ACHN (cell line): ENCODE measurements at places on chromosomes 7 and 10.

GRCh38 chr10:128081720-128082119 is 44.5 kb downstream of the MKI67 start:
- no peak for DNase-seq

GRCh38 chr10:124574456-124575070 is 112.9 kb downstream of the LHPP start:
- no peak for DNase-seq

GRCh38 chr10:121024905-121025584 is 173.9 kb downstream of the WDR11 start:
- no peak for DNase-seq

GRCh38 chr10:22002591-22003176 is 846 bp downstream of the DNAJC1 start:
- peak; percentile 49 for DNase-seq

DNA sequence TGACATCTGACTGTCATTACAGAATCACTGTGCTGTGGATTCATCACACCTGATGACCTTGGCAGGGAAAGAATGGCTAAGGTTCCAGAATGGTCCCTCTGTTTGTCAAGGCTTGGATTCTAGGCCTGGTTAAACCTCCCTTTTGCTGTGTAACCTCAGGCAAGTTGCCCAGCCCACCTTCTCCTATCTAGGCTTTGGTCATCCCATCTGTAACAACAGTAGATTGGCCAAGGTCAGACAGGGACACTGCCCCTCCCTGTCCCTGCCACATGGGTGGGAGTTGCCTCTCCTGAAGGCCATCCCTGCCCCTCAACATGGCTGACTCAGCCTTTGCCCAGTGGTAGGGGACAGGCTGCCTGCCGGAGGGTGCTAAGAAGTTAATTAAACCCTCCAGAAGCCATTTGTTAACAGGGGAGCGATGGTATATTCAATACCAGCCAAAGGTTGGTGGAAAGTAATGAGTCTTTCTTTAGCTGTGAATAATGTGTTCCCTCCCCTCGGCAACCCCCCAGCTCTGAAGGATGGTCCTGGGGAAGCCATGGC is 149.8 kb upstream of the PCBD1 start:
- DNase-seq = no peak

GRCh38 chr10:89086801-89087521 is 96.4 kb downstream of the FAS start:
- DNase-seq = no peak

DNA sequence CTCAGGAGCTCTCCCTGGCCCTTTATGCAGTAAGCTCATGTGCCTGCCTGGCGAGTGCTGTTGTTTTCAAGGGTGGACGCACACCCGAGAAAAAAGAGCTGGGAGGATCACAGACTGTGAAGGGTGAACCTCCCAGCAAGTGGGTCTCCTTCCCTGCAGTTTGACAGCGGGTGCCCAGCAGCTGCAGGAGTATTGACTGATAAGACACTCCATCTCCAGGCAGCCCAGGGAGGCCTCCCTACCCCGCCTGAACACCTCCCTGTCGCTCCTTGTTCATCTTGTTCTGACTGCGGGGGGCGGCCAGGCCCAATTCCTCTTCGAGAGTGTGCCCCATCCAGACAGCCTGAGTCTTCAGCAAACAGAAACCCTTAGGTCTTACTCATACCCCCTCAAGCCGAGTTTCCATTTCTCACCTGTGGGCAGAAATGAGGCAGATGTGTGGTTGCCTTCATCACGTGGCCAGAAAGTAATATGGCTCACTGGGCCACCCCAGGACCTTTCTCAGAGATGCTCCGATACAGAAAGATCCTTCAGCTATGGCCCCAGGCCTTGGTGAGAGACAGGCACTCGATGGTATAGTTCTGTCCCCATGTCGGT is 17.2 kb downstream of the MDH2 start:
- no peak for DNase-seq

DNA sequence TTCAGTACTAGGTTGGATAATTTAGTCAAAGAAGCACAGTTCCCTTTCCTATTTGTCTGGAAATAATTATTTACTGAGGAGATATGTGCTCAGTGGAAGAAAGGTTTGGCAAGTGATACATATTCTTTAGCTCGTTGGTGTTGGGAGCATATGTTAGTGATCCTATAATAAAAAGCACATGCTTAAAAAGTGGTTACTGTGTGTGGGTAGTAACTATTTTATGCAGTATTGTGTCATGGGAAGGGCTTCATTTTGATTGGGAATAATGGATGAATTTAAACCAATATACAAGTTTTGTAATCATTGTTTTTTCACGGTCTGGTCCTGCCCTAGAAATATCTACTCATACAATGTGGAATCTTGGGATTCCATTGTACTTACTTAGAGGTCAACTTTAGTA is 188.7 kb upstream of the PPP1R3A start:
- DNase-seq = no peak

DNA sequence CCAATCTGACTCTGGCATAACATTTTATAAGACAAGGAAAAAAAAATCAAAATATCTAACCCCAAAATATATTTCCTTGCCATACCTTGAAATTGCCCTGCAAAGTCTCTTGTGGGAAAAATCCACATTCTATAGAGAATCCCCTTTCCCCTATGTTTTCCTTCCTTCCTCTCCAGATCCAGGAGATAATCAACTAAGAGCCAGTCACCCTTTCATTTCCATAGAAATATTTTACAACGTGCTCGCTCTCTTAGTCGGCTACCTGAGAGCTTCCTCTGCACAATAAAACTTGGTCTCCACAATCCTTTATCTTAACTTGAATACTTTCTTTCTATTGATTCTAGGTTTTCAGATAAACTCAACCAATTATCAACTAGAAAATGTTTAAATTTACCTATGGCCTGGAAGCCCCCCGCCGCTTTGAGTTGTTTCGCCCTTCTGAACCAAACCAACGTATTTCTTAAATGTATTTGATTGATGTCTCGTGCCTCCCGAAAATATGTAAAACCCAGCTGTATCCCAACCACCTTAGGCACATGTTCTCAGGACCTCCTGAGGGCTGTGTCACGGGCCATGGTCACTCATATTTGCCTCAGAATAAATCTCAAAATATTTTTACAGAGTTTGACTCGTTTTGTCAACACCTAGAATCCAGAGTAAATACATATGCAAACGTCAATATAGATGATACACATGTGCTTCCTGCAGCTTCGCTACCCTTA is 869 bp downstream of the PSAP start:
- DNase-seq = no peak

GRCh38 chr7:41755096-41755495 is 52.2 kb upstream of the INHBA start:
- peak; percentile 24 for DNase-seq

- DNase-seq = no peak
These were observed 105.9 kb downstream of the AASS start for GRCh38 chr7:122038134-122038533.

DNA sequence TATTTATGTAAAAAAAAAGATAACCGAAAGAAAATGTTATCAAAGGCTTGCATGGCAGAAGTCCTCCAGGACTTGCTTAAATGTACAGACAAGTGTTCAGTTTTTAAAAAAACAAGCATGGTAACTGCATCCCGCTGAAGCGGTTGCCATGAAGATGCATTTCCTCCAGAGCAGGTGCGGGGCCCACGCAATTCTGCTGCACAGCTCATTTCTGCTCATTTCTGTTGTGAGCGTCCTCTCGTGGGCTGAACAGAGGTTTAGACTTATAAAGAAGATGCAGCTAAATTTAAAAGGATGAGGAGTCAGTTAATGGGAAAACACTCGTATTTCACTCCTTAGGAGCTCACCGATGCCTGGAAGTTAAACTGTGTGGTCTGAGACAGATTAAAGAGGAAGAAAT is 247.6 kb downstream of the DNAJB6 start:
- DNase-seq = no peak

DNA sequence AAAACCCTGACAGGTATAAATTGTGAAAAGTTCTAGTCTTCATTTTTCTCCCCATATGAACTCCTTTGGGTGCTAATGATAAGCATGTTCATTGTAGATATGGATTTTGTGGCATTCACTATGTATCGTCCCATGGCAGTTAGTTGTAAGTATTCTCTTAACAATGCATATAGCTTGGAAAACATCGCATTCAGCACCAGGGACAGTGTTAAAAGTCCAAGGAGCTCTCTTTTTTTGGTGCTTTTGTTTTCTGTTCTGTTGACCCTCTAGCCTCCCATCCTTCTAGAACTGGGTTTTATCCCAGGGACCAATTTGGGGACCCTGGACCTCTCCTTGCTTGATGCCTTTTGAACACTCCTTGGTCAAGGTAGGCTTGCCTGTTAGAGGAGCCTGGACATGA is 37.7 kb downstream of the INSYN2A start:
- DNase-seq = no peak

DNA sequence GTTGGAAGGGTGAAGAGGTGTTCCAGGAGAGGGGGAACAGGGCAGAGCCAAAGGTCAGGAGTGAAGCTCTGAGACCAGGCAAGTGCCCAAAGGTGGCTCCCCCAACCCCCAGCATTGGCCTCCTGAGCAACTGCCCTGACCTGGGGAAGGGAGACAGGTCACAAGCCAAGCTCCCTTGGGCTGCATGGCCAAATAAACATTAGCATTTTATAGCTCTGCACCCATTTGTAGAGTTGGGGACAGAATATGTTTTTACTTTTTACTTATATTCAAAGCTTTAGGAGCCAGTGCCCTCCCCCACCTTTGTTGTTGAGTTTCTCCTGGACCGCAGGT is 4.0 kb downstream of the UNC5B start:
- DNase-seq = no peak

- DNase-seq = no peak
These were observed 86.2 kb downstream of the SLC16A9 start for GRCh38 chr10:59623133-59624121.

- no peak for DNase-seq
These were observed 5.1 kb downstream of the VWA2 start for GRCh38 chr10:114244126-114244525.

GRCh38 chr10:47022311-47023131 is 111.3 kb downstream of the PTPN20 start:
- no peak for DNase-seq

DNA sequence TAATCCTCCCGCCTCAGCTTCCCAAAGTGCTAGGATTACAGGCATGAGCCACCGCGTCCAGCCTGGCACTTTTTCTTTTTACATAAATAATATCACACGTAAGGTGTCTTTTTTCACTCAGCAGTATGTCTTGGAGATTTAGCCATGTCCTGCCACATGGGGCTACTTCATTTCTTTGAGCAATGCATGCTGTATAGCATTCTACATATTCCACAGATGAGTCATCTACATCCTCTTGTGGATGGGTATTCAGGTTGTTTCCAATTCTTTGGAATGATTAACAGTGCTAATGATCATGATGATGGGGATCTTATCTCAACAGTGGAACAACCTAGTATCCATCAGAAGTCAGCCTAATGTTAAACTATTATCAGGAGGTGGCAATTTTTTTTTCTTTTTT is 50.8 kb downstream of the ZNF503 start:
- peak; percentile 88 for DNase-seq

GRCh38 chr10:43402880-43403452 is 6.0 kb downstream of the HNRNPF start:
- no peak for DNase-seq
